Right lung (tissue), 10 donors: ENCODE measurements at places on chromosomes 12 and 14. TPM values are rescaled to one million over a fixed set of nuclear protein-coding genes. Genes with fewer than 3 reads are reported as not detected.
A peak's percentile ranks its signal among the peaks of the same experiment; 100 is the strongest.

GLT8D2 gene
- polyA plus RNA-seq: 29.5 TPM

ADCY6 gene
- 74.3 TPM for polyA plus RNA-seq

PROX2 gene
- 3.2 TPM for polyA plus RNA-seq

LHX5 gene
- not detected for polyA plus RNA-seq

SDS gene
- polyA plus RNA-seq: 0.40 TPM

CHFR gene
- 26.3 TPM for polyA plus RNA-seq

TSHR gene
- 0.26 TPM for polyA plus RNA-seq

METTL25 gene
- 14.8 TPM for polyA plus RNA-seq

PTCSC3 gene
- 1.5 TPM for polyA plus RNA-seq

OLR1 gene
- polyA plus RNA-seq: 1.8 TPM

RERG gene
- 15.4 TPM for polyA plus RNA-seq

RGS6 gene
- polyA plus RNA-seq: 3.1 TPM

GRCh38 chr12:55008944-55009585 is 10.7 kb upstream of the NEUROD4 start:
- DNase-seq: peak; percentile 19

GRCh38 chr12:13962699-13963098 is 18.7 kb downstream of the GRIN2B start:
- no peak for DNase-seq

DNA sequence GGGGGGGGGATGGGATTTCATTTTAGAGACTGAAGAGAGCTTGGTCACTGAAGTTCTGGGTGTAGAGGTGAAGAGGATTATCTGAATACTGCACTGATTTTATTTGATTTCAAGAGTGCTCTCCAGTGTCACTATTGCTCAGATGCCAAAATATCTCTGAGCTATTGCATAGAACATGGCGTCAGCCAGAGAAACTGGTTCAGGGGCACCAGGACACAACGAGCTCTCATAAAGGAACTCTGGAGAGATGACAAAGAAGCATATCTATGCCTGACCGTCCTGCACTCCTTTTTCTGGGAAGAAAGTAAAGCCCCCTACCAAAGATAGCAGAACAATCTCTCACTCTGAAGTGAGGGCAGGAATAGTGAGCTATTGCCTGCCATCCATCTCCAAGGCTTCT is 2.0 kb downstream of the SLC7A8 start:
- no peak for DNase-seq

DNA sequence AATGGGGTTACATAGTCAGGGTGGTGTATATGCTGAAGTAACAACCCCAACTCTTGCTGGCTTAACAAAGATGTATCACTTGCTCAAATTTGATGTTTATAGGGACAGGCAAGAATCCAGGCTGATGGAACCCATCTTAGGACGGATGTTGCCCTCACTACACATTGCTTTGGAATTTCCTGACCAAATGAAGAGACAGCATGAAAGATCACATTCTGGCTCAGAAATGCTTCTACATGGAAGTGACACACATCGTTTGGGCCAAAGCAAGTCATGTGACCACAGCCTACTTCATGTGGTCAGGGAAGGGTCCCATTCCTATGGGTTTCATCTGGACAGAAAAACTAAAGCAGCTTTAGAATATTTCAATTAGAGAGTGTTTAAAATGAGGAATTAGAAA is 345.8 kb downstream of the TMEM132D start:
- no peak for DNase-seq

DNA sequence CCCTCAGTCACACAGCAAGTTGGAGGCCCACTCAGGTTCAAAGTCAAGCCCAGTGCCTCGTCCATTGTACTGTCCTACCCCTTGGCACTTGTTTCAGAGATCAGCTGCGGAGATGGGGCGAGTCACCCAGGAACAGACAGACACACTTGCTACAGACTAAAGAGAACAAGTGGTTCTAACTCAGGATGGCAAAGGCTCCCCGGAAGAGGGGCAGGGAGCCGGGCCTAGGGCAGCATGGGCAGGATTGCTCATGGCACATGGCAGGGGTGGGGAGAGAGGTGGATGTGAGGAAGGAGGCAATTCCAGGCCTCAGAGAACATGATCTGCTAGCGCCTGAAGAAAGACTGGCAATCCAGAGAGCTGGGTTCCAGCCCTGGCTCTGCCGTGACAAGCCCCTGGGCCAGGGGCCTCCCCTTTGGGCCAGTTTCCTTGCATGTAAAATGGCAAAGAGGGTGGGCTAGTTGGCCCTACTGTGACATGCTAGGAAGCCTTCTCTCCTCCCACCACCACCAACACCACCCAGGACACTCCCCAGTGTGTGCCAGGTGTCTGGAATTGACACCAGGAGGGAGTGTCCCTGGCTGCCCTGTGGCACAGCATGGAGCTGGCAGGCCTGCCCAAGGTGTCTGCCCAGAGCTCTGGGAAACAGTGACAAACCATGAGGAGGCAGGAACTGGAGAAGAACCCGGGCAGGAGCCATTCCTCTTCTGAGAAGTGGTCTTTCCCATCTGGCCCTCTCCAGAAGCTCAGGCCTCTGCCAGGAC is 24.0 kb upstream of the IRF2BPL start:
- no peak for DNase-seq

- no peak for DNase-seq
Observed at GRCh38 chr14:83162361-83162929, 1628.8 kb upstream of the SEL1L start.

GRCh38 chr14:105171004-105171673 is 2.6 kb upstream of the JAG2 start:
- DNase-seq: no peak

- no peak for DNase-seq
Observed at GRCh38 chr12:79587368-79587767, 103.4 kb downstream of the PAWR start.

GRCh38 chr12:91007531-91008290 is 2.9 kb upstream of the EPYC start:
- DNase-seq: no peak

DNA sequence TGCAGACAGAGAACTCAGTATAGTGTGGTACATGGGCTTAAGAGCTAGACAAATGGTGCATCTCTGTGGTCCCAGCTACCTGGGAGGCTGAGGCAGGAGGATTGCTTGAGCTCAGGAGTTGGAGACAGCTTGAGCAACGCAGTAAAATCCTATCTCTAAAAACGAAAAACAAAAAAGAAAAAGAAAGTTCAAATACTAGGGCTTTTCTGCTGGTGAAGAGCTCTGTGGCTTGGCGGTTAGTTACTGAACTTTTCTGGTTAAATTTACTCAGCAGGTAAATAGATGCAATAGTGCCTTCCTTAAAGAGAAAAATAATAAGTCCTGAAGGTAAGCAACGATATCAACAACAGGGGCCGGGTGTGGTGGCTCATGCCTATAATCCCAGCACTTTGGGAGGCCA is 31.4 kb upstream of the RAP1B start:
- DNase-seq: no peak

- no peak for DNase-seq
Observed at GRCh38 chr12:104792570-104792969, 165.5 kb downstream of the SLC41A2 start.

DNA sequence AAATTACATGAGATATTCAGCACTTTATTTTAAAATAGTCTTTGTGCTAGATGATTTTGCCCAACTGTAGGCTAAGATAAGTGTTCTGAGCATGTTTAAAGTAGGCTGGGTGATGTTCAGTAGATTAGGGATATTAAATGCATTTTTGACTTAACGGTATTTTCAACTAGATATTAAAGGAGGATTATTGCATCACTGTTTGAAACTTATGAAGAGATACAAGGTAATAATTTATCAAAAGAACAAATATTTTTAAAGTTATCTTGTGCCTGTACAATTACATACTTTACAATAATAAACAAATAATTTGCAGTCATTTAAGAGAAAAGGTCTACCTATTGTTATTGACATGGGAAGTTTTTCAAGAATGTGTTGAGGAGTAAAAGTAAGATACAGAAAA is 368.6 kb upstream of the DCN start:
- no peak for DNase-seq

- peak; percentile 53 for DNase-seq
Observed at GRCh38 chr14:58882577-58883018, 244.8 kb downstream of the DACT1 start.

GRCh38 chr12:460261-461230 is 807 bp downstream of the B4GALNT3 start:
- DNase-seq: no peak

DNA sequence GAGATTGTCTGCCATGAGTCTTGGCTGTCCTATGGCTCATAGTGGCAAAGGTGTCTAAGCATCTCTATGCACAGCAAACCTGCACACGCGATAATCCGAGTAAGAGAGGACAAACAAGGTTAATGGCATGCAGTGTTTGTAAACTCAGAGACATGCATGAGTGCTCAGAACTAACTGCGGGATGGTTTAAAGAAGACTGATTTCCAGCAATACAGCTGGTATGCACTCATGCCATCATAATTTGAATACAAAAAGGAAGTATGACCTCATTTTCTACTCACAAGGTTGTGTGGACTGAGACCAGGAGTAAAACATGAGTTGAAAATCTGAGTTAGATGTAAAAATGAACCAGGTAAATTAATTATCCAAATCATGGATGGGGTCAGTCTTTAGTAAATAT is 16.6 kb upstream of the TCP11L2 start:
- DNase-seq: no peak

GRCh38 chr14:69667938-69668335 is 56.5 kb downstream of the SUSD6 start:
- no peak for DNase-seq

DNA sequence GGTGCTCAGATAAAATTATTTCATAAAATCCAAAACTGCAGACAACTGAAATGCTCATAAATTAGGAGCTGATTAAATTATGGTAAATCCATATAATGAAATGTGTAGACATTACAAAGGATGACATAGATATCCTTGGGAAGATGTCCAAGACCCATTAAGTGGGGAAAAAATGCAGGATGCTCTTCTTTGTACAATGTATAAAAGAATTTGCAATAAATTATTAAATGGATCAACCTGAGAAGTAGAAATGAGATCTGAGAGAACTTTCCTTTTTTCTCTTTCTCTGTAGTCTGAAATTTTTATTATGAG is 336.4 kb upstream of the E2F7 start:
- DNase-seq: no peak

- no peak for DNase-seq
Observed at GRCh38 chr12:4974217-4974616, 64.5 kb downstream of the KCNA1 start.

DNA sequence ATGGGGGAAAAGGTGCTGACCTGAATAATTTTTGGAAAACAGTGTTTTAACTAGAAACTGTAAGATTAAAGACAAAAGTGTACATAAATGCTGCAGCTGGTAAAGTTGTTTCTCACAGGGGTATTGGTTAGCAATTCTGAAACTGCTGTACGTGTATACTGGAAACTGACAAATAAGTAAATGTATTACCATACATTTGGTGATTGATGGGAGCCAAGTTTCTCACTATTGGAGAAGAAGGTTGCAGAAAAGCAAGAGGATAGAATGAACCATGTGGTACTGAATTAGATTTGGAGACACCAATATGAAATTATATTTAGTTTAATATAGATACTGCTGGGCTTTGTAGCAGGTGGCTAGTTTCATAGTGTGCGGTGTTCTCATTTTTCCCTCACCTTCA is 19.6 kb upstream of the FBXO33 start:
- DNase-seq: no peak

DNA sequence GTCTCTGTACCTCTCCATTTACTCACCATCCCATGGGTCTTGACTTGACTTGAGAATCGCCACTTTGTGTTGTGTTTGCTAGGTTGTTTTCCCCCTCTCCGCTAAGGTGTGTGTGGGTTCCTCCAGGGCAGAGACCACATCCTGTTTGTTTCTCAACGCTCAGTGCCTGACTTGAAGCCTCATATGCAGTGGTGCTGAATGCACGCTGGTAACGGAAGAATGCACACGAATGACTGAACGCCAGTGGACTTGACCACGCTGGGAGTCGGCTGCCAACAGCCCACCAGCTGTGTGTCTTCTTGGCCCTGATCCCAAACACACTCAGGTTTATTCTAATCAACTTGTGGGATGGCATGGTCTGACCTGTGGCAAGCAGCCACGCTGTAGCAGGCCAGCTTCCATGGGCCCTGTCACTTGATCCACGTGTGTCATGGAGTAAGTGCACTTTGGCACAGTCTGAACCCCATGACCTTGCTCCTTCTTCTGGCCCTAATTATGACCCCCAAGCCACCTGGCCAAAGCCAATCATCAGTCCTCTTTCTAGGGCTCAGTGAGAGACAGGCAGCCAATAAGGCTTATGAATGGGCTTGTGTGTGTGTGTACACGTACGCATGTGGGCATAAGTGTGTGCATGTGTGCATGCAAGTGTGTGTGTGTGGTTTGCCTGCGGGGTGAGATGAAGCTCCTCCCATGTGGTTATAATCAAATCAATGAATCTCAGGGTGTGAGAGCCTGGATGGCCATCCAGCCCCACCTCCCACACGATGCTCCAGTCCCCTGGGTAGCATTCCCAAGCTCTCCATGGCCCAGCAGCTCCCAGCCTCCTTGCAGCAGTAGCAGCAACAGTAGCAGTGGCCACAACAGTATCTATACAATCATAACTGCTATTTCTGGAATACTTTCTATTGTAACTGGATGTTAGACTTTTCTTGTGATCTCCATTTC is 6.4 kb upstream of the TC2N start:
- no peak for DNase-seq

- no peak for DNase-seq
Observed at GRCh38 chr12:67681941-67682620, 33.5 kb downstream of the DYRK2 start.

GRCh38 chr12:24177889-24178288 is 228.4 kb upstream of the SOX5 start:
- no peak for DNase-seq

GRCh38 chr12:79527473-79527872 is 163.3 kb downstream of the PAWR start:
- no peak for DNase-seq

GRCh38 chr14:83842547-83842946 is 1687.4 kb upstream of the FLRT2 start:
- no peak for DNase-seq

DNA sequence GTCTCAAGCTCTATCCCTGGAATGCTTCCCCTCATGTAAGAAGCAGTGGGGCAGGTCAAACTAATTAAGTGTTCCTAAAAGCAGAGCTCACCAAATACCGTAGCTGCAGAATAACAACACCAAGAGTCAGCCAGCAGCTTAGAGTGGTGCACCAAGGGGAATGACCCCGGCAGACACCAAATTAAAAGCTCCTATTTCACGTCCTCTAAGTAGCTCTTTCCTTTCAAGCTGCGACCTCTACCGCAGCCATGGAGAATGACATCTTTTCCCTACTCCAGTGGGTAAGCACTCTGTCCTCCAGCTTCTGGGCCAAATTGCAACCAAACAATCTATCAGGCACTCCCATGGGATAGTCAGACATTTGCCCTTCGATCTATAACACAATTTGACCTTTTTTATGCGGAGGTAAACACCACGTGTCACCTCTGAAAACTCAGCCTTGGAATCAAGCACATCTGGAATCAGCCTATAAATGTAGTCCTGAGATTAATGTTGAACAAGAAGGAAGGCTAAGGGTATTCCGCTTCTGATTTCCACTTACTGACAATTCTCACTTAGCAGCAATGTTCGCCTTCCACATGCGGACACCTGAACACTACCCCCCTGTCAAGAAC is 67.6 kb upstream of the CDKN3 start:
- peak; percentile 66 for DNase-seq

- no peak for DNase-seq
Observed at GRCh38 chr14:27410981-27411380, 813.1 kb upstream of the NOVA1 start.

GRCh38 chr12:115737895-115738294 is 539.6 kb downstream of the MED13L start:
- no peak for DNase-seq
